Hair follicular keratinocyte (primary cell): ENCODE measurements at places on chromosomes 3 and 15. TPM values are rescaled to one million over a fixed set of nuclear protein-coding genes. Genes with fewer than 3 reads are reported as not detected.

Gene PROK2
- not detected in 2 replicates for total RNA-seq

Gene UBAP1L
- total RNA-seq, result 0.38 and 0.47 TPM in 2 replicates

Gene TIMP4
- 0.08 TPM in 1 of 2 replicates, not detected in the other for total RNA-seq

Gene CMTM8
- total RNA-seq, result 0.87 and 2.5 TPM in 2 replicates

Gene TMC3
- not detected in 2 replicates for total RNA-seq

Gene ACKR2
- total RNA-seq, result 0.08 TPM in 1 of 2 replicates, not detected in the other

Gene TLR9
- not detected in 2 replicates for total RNA-seq

Gene ITGA11
- total RNA-seq, result 0.08 and 0.27 TPM in 2 replicates

Gene FBXW12
- total RNA-seq, result not detected in 2 replicates

Gene ZNF80
- not detected in 2 replicates for total RNA-seq

Gene STRIT1
- not detected in 2 replicates for total RNA-seq

Gene TNNC1
- total RNA-seq, result not detected in 2 replicates

Gene MYRIP
- total RNA-seq, result not detected in 2 replicates

Gene FURIN
- total RNA-seq, result 56.6 and 87.8 TPM in 2 replicates
